ENCODE measurements at places on chromosomes 13 and 19.

- DNase-seq, result peak; percentile 94
Observed at GRCh38 chr19:39996811-39997637, at the start of gene ZNF546. Gene ZNF546, plus strand, starts transcription at chr19:39997060. Its CDS starts 1,267 bp downstream, at chr19:39998327.

DNA sequence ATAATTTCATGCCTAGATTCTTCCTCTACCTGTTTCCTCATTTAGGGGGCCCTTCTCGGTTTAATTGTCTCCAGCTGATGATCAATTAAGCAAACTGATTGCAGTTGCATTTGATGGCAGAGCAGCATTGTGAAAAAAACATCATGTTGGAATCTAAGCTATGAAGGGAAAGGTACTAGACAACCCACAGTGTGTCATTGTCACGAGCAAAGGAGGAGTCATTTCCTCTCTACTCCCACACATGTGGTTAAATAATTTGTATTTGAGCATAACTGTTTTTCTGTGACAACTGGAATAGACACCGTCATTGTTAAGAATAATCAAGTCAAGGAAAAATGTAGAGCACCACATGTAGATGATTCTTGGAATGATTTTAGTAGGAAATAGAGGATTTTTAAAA lies 240.3 kb downstream of the DCT start:
- DNase-seq, result peak; percentile 27

DNA sequence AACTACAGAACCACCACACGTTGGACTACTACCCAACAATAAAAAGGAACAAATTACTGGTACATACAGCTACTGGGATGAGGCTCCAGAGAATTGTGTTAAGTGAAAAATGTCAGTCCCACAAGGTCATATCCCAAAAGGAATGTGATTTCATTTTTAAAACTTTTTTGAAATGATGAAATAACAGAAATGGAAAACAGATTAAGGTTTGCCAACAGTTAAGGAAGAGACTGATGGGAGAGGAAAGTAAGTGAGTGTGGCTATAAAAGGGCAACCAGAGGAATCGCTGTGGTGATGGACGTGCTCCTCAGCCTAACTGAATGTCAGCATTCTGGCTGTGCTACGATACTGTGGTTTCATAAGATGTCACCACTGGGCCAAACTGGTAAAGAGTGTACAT lies 512.8 kb downstream of the UQCRFS1 start:
- DNase-seq, result no peak

GRCh38 chr13:20616059-20616797 lies 49.3 kb downstream of the IFT88 start:
- DNase-seq, result no peak

DNA sequence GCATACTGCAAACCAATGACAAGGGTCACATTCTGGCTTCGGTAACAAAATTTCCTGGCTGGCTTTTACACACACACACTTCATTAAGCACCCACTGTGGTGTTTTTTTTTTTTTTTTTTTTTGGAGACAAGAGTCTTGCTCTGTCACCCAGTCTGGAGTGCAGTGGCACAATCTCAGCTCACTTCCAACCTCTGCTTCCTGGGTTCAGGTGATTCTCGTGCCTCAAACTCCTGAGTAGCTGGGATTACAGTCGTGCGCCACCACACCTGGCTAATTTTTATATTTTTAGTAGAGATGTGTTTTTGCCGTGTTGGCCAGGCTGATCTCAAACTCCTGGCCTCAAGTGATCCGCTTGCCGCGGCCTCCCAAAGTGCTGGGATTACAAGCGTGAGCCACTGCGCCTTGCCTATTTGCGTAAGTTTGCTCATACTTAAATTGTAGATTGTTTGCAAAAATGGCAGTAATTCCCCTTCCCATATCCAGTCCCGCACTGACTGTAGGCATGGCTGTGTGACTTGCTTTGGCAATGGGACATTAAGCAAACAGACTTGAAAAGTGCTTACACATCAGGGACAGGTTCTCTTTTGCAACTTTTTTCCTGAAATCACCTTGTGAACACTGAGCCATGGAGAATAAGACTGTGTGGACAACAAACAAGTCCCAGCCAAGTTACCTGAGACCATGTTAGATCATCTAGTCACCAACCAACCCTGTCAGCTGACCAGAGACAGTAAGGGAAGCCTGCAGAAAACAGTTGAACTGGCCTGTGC lies 42.1 kb upstream of the EBPL start:
- DNase-seq, result no peak

- DNase-seq, result no peak
Observed at GRCh38 chr13:83386609-83387008, 495.7 kb downstream of the SLITRK1 start.

GRCh38 chr13:52738719-52739467 lies 727 bp downstream of the CNMD start:
- DNase-seq, result peak; percentile 42

GRCh38 chr19:14183741-14184350 lies 22.1 kb downstream of the ADGRL1 start:
- no peak for DNase-seq

- DNase-seq, result no peak
Observed at GRCh38 chr13:114044486-114044885, 70.6 kb upstream of the C13orf46 start.

DNA sequence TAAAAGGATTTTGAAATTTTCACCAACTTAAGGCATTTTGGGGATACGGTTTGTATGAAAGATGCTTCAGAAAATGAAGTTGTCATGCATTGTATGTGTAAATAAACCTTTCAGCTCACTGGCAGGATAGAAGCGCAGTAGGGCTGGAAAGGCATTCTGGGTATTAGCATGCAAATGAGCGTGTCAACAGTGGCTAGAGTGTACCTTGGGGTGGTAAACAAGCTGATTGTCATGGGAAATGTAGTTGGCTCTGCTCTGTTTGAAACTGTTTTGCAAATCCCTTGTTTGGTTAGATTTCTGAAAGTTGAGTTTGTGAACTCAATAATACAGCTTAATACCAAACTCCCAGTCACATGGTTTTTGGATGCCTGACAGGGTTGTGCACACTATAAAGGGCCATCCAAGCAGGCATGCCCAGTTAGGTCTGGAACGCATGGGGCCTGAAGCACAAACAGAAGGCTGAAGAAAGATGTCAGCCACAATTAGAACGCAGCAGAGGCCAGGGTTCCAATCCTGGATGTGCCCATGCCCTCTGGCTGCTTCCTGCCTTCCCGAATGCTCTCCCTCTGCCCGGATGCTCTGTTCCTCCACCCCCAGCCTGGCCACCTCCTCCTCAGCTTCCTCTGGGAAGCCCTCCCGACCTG lies 14.6 kb downstream of the GSX1 start:
- DNase-seq, result no peak
